ENCODE measurements at places on chromosomes 3 and 15. TPM values are rescaled to one million over a fixed set of nuclear protein-coding genes. Genes with fewer than 3 reads are reported as not detected.

SPTSSB gene
- 7.8 TPM for total RNA-seq

GOLGA6D gene
- not detected for total RNA-seq

BRPF1 gene
- total RNA-seq: 22.4 TPM

COL6A5 gene
- total RNA-seq: 0.41 TPM

CHRD gene
- total RNA-seq: 16.8 TPM

GNAT1 gene
- total RNA-seq: not detected

PPP2R3A gene
- 71.9 TPM for total RNA-seq

GPR27 gene
- total RNA-seq: 17.9 TPM

DGKG gene
- 11.4 TPM for total RNA-seq
